Activated CD4-positive, alpha-beta T cell treated with anti-CD3 and anti-CD28 coated beads, Interleukin-2, amount 50 U/mL, for 4 hours (primary cell): ENCODE measurements at places on chromosomes 12 and 14.

DNA sequence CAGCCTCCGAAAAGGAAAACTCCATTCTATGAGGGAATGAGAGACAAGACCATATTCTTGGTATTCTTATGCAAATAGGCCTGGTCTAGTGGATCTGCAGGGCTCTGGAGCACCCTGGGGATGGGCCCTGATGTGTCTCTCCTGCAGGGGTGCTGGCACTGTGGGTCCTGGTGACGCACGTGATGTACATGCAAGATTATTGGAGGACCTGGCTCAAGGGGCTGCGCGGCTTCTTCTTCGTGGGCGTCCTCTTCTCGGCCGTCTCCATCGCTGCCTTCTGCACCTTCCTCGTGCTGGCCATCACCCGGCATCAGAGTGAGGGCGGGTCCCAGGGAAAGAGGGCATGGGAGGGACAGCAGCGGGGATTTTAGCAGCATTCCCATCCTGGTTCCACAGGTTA lies 5.8 kb downstream of the SLC48A1 start:
- no peak for DNase-seq

DNA sequence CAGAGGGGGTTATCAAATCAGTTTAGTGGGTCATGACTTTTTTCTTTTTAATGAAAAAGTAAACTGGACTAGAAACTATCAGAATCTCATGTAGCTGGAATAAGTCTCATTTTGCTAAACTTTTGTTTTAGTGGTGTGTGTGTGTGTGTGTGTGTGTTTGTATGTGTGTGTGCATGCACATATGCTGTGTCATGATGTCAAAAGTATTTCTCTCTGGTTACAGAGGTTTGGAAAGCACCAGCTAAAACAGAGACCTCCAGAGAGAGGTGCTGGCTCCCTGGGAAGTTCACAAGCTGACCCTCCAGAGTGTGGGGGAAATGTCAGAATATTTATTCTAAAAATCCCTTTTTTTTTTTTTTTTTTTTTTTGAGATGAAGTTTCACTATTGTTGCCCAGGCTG lies 114.7 kb downstream of the LGMN start:
- DNase-seq, result no peak

- DNase-seq, result no peak
These were observed 456.9 kb downstream of the CCER1 start for GRCh38 chr12:90497923-90498545.

- no peak for DNase-seq
These were observed 12.0 kb upstream of the SMIM10L1 start for GRCh38 chr12:11158885-11159444.

DNA sequence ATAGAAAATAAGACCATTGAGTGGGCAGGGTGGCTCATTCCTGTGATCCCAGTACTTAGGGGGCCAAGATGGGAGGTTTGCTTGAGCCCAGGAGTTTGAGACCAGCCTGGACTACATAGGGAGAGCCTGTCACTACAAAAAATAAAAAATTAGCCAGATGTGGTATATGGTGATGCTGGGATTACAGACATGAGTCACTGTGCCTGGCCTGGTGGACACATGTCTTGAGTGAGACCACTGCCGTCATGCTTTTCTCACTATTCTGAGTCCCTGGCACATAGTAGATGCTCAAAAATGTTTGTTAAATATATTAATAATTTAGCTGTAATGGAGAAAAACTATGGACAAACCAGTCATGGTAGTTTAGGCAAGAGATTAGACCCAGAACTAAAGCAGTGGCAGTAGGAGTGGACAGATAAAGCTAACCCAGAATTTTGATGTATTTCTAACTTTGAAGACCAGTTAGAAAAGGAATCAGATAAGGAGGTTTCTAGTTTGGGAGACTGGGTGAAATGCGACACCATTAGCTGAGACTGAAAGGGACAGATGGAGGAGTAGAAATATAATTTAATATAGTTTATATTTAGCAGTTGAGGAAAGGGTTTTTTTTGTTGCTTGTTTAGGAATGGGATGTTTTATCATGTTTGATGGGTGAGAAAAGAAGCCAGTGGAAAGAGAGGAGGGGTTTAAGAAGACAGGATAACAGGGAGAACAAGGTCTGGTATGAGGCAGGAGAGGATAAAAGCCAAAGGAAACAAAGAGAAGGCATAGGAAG lies 7.4 kb upstream of the PTGES3 start:
- DNase-seq, result no peak

- DNase-seq, result no peak
These were observed 37.0 kb downstream of the ANAPC7 start for GRCh38 chr12:110366321-110367142.

DNA sequence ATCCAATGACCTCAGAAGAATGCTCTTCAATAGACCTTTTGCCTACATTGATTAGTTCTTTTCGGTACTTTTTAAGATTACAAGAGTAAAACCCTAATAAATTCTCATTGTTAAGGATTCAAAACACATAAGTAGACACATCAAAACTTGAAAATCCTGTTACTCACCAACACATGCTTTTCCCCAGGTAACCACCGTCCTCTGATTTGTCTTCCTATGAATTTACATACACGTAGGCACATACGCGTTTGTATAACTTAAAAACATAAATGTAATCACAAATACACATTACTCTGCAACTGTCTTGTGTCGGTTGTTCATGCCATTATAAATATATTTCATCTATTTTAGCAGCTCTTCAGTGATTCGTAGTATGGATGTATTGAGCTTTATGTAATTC lies 910 bp upstream of the WASHC4 start:
- DNase-seq, result no peak

GRCh38 chr12:32502693-32503502 lies 103.5 kb downstream of the FGD4 start:
- DNase-seq, result no peak

DNA sequence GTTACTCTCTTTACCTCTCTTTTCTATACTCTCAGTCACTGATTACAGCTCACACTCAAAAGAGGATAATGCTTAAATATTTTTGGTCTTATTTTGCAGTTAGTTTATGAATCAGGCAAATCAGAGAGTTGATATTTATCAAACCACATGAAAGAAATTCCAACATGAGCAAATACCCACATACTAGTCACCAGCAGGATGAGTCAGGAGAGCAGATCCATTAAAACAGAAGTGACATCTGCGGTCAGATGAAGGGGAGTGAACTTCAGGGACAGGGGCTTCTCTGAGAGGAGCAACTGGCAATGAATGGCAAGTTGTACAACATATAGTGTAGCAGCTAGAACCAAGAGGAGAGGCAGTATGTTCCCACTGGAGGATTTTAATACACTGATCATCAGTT lies 258.7 kb downstream of the SYT10 start:
- DNase-seq, result no peak

DNA sequence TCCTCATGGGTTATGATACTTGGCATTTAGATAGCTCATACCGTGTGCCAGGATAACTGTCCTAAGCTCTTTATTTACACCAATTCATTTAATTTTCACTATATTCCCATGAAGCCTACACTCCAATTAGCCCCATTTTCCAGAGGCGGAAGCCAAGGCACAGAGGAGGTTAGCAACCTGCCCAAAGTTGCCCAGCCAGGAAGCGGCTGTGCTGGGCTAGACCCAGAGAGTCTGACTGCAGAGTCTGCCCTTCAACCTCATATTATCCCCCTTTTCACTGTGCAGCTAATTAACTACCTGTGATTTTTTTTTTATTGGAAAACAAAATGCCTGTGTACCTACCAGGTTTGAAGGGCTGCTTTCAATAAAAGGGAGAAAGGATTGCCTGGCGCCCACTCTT lies 2.5 kb downstream of the RFLNA start:
- no peak for DNase-seq

DNA sequence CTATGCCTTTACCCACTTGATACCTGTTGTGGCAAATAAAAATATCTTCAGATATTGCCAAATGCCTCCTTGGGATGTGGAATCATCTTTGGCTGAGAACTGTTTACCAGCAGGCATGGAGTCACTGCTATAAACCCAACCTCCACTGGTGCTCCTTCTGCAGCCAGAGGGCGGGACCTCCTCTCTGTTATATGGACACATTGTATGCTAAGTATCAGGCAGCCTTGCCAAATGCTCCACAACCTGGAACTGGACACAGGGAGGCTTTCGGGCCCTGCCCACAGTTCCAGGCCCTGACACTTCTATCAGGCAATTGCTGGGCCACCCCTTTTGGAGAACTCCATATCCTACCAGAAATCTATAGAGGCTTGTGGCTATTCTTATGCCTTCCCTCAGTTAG lies 201.0 kb downstream of the TMX1 start:
- no peak for DNase-seq

DNA sequence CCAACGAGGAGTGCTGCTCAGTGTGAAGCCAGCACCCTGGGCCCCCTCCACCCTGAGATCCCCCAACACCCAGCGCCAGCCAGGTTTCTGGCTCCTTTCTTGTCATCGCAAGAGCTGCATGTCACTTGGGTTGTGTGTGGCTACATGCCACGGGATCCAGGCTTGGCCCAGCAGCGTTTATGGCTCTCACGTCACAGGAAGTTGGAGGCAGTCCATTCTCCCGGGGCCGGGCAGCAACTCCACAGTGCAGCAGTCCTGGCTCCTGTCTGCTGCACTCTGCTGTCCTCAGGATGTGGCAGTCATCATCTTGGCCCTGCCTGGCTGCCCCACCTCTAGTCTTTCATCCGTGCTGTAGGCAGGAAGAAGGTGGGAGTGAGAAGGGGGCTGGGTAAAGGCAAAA lies 78.3 kb downstream of the AACS start:
- no peak for DNase-seq

- DNase-seq, result no peak
These were observed 342.0 kb downstream of the NPAS3 start for GRCh38 chr14:33280646-33281045.

GRCh38 chr12:25241167-25242020 lies 9.3 kb downstream of the KRAS start:
- no peak for DNase-seq

DNA sequence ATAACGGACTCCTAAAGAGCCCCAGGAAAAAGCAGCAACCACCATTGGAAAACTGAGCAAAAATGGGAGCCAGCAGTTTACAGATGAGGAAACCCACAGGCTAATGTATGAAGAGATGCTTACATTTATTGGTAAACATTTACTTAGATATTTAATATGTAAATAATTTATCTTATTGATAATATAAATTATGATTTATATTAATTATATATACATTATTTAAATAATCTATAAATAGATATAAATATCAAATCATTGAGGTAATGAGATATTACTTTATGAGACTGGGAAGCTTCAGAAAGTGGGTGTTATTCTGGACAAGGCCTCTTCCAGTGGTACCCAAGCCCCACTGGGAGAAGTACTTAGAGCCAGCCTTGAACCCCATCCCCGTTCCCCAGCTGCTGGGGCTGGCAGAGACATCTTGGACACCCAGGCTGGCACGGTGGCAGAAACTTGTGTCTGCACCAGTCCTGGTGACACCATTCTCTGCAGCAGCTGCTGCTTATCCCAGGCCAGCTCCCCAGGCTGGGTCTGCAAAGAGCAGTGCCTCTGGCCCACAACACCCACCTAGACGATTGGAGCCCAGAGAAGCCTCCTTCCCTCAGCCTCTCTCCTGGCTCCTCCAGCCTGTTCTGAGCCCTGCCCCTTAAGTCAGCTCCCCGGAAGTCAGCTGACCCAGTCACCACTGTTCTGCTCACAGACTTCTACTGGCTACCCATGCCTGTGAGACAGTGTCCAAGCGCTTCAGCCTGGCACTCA lies 25.9 kb downstream of the ISCA2 start:
- no peak for DNase-seq

- no peak for DNase-seq
These were observed 124.2 kb downstream of the DENND5B start for GRCh38 chr12:31466768-31467167.

DNA sequence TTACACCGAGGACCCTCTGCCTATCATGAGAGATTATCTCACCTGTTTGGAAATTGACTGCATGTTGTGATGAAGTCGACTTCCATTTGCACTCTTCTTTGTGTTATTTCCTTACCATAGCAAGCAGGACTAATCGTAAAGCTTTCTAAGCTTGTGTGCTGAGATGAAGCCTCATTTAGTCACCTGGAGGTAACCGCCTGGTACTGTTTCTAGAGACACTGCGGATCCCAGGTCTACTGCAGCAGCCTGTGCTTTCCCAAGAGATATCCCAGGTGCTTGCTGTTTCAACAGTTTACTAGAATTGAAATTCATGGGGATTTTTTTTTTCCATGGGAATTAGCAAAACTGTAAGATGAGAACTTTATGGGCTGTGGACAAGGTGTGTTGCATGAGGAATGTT lies 131.8 kb downstream of the PTPRR start:
- no peak for DNase-seq

DNA sequence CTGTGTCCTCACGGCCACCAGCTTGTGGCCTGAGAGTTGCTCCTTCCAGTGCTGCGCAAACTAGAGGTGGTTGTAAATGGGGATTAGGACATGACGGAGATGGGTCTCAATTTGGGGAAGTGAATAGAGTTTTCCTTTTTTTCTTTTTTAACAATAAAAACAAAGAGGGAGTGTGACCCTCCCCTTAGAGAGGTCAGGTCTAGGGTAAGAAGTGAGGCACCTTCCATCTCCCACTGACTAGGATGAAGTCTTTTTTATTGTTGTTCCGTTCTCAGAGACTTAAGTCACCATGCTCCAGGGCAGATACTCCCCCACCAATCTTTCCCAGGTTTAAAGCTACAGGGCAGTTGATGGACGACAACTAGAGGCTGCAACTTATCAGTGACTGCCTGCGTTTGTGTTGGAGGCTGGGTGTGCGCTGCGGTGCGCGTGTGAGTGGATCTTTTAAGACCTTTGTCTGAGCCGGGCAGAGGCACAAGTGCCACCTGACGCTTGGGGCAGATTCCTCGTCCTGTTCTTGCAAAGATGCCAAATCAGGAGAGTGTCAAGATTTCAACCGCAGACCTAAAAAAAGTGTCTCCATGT lies 2.1 kb upstream of the GSC start:
- no peak for DNase-seq

DNA sequence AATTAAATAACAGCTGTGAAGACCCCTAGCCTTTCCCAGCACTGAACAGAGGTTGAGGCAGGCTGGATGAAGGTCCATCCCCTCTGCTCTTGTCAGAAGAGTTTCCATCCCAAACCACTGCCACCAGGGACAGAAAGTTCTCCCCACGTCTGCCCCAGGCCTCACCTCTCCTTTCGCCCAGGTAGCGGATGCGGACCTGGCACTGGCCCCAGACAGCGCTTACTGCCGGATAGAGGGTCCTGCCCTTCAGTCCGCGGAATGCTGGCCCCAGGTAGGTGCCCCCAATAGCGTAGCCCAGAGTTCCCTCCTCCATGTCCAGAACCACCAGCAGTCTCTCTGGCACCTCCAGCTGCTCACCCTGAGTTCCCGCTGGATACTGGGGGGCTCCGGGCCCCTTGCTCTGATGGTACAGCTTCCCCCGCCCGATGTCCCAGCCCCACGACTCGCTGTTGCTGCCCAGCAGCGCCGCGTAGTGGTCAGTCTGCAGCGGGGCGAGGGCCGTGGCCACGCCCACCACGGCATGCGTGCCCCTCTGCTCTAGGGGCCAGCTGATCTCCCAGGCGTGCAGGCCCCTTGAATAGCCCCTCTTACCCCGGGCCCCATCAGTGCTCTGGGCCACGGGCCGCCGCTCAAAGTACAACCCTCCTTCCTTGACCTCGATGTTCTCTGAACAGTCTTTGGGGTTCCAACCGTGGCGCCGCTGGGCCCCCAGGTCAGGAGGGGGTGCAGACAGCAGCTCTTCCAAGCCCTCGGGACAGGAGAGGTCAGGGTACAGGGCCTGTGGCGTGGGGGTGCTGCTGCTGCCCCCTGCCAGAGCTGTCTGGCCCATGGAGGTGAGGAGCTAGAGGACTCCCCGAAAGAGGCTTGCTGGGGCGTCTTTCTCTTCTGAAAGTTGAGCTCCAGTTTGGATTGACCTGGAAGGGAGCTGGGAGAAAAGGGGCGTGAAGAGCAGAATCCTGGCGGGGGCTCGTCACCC lies 742 bp downstream of the SPSB2 start:
- DNase-seq, result peak; percentile 78
